ENCODE measurements at places on chromosomes 2 and 18. TPM values are rescaled to one million over a fixed set of nuclear protein-coding genes. Genes with fewer than 3 reads are reported as not detected.

DNA sequence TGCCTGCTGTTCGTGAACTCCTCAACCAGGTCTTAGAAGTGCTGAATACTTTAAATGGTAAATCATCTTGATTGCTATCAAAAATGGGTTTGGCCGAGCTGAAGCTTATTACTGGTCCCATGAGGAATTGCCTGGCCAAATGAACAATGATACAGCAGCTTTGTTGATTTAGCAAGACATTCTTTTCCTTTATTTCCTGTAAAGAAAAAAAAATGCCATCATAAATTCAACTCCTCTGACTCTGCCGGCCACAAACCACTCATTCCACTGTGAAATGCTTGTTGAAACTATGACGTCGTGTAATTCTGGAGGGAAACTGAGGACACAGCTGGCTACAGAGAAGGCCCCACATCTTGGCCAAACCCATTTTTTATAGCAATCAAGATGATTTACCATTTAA, 74.2 kb upstream of the ID2 start:
- H3K4me1 ChIP-seq: no peaks in the 10 kb centered on the region
- H3K36me3 ChIP-seq: no peaks in the 10 kb centered on the region
- H3K27me3 ChIP-seq: no peaks in the 10 kb centered on the region
- H3K4me3 ChIP-seq: no peak overlapping the region

DNA sequence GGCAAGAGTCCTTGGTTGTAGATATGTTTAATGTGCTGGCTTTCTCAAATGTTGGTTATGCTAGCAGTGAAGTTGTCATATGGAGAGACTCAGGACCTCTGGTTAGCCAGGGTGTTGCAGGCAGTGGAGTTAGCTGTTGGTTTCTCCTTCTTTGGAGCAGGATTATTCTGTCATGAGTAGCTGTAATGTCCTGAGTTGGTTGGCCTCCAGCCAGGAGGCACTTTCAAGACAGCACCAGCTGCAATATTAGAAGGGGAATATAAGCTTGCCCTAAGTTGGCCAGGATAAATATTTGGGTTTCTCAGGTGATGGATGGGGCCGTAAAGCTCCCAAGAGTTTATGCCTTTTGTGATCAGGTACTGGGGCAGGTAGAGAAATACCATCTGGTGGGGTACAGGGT, 65.5 kb downstream of the MSTN start:
- H3K4me3 ChIP-seq: no peak overlapping the region
- no peak for DNase-seq
- no peak overlapping the region for H3K27ac ChIP-seq
- no peaks in the 10 kb centered on the region for H3K36me3 ChIP-seq

DNA sequence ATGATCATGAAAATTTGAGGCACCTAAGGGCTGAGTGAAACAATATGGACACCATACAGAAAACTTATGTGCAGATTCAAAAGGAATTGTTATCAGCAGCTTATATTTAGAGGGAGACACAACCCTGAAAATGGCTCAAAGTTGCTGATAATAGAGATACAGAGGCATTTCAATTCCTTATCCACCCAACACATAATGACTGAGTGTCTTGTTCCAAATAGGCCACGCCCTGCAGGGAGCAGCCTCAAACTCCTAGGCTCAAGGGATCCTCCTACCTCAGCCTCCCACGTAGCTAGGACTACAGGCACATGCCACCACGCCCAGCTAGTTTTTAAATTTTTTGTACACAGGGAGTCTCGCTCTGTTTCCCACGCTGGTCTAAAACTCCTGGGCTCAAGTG, 79.0 kb downstream of the LBH start:
- no peak overlapping the region for H3K27ac ChIP-seq
- H3K36me3 ChIP-seq: no peaks in the 10 kb centered on the region
- DNase-seq: no peak
- H3K27me3 ChIP-seq: no peaks in the 10 kb centered on the region
- no peak overlapping the region for H3K4me3 ChIP-seq

- DNase-seq: no peak
- no peaks in the 10 kb centered on the region for H3K27me3 ChIP-seq
- no peaks in the 10 kb centered on the region for H3K36me3 ChIP-seq
- no peak overlapping the region for H3K4me3 ChIP-seq
Observed at GRCh38 chr18:8611916-8612576, 2.8 kb downstream of the RAB12 start.

- DNase-seq: peak; percentile 22
- no peaks in the 10 kb centered on the region for H3K27me3 ChIP-seq
- H3K4me3 ChIP-seq: no peak overlapping the region
- H3K4me1 ChIP-seq: no peaks in the 10 kb centered on the region
- H3K36me3 ChIP-seq: no peaks in the 10 kb centered on the region
Observed at GRCh38 chr2:173998386-173998785, 33.2 kb upstream of the SP3 start.

GRCh38 chr18:25284861-25285550, 67.0 kb downstream of the ZNF521 start:
- H3K27ac ChIP-seq: no peak overlapping the region
- no peak overlapping the region for H3K4me3 ChIP-seq
- DNase-seq: no peak
- H3K4me1 ChIP-seq: no peaks in the 10 kb centered on the region
- no peaks in the 10 kb centered on the region for H3K36me3 ChIP-seq
- H3K27me3 ChIP-seq: no peaks in the 10 kb centered on the region

- no peak for DNase-seq
- H3K36me3 ChIP-seq: no peaks in the 10 kb centered on the region
Observed at GRCh38 chr2:235262750-235263149, 231.1 kb upstream of the AGAP1 start.

GRCh38 chr18:39840406-39840805, 2114.6 kb upstream of the PIK3C3 start:
- H3K4me3 ChIP-seq: no peak overlapping the region
- no peak overlapping the region for H3K27ac ChIP-seq
- H3K36me3 ChIP-seq: no peaks in the 10 kb centered on the region
- DNase-seq: no peak
- H3K4me1 ChIP-seq: no peaks in the 10 kb centered on the region
- H3K27me3 ChIP-seq: no peaks in the 10 kb centered on the region

DNA sequence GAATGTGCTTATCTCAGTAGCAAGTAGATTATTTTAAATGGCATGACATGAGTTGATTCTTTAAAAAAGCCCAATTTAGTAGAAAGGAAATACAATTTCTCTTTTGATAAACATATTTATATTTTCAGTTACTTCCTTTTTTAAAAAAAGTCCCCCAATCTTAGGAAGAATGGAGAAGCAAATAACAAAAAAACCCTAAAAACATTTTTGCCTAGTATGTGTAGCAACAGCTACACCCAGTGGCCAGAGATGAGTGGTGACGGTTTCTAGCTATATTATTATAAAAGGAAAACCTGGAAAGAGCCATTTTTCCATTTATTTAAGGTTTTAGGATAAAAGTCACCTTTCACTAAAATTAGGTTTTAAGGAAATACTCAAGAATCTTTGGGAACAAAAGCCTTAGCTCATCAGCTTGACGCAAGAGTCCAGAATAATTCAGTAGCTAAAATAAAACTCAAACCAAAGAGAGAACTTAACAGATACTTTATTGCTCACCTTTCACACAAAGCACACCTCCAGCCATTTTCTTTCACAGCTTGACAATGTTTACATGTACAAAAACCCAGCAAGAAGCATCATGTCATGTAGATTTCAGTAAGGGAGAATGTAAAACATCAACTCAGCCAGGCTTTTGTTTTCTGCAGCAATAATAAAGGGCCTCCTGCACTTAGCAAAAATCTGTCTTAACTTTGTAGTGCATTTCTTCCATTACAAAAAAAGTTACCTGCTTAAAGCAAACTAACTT, 15.7 kb downstream of the FAM98A start:
- H3K27ac ChIP-seq: no peak overlapping the region
- DNase-seq: peak; percentile 35
- no peaks in the 10 kb centered on the region for H3K4me1 ChIP-seq
- no peaks in the 10 kb centered on the region for H3K36me3 ChIP-seq
- H3K27me3 ChIP-seq: no peaks in the 10 kb centered on the region

DNA sequence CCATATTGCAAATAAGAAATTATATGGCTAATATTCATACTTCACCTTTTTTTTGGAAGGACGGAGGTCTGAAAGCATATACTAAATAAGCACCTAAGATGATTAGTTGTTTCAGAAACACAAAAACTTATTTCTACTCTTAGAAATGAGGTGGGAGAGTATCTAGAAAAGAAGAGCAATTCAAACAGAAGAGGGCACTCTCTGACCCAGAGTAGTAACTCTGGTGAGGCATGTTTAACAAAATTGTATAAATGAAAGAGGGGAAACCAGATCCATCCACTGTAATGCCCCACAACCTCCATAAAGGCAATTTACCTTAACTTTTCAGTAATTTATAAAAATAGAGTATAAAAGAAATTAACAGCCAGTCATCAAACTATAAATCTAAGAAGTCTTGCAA, 669.6 kb upstream of the VRK2 start:
- H3K4me3 ChIP-seq: no peak overlapping the region
- no peaks in the 10 kb centered on the region for H3K36me3 ChIP-seq
- H3K4me1 ChIP-seq: no peaks in the 10 kb centered on the region
- no peaks in the 10 kb centered on the region for H3K27me3 ChIP-seq

- peak overlapping the region; percentile 87 for H3K27ac ChIP-seq
- H3K4me3 ChIP-seq: no peak overlapping the region
- no peaks in the 10 kb centered on the region for H3K4me1 ChIP-seq
- DNase-seq: peak; percentile 31
Observed at GRCh38 chr2:12318427-12319057, 398.2 kb upstream of the TRIB2 start.

- no peak overlapping the region for H3K27ac ChIP-seq
Observed at GRCh38 chr2:100214265-100214971, 72.0 kb upstream of the AFF3 start.

GRCh38 chr2:141720476-141720875, 410.3 kb downstream of the LRP1B start:
- H3K4me3 ChIP-seq: no peak overlapping the region

DNA sequence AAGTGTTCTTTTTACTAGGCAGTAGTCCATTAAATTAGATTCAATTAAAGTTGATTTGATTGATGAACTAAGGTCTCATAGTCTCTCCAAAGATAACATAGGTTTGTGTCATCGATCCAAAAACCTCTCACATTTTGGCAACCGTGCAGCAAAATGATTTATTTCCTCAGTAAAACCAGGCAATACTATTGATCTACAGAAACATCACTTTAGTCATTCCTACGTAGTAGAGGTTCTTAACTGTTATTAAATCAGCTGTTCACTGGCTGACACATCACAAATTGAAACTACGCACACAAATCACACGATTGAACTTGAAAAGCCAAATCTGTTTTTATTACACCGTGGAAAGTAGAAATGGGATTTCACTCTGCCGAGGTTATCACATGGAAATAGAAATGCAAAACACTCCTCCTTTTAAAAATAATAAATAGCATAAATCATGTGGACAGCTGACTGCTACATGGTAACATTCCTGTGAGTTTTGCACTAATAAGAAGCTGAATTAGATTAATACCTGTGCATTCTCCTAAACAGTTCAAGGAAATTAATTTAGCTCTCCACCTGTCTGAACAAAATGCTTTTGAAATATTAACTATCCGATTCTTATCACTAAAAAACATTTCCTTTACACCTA, 262.5 kb downstream of the CDH20 start:
- no peaks in the 10 kb centered on the region for H3K27me3 ChIP-seq
- H3K4me1 ChIP-seq: peaks cover 6% of the 10 kb centered on the region
- no peaks in the 10 kb centered on the region for H3K36me3 ChIP-seq
- H3K4me3 ChIP-seq: peak overlapping the region; percentile 37
- H3K27ac ChIP-seq: no peak overlapping the region

DNA sequence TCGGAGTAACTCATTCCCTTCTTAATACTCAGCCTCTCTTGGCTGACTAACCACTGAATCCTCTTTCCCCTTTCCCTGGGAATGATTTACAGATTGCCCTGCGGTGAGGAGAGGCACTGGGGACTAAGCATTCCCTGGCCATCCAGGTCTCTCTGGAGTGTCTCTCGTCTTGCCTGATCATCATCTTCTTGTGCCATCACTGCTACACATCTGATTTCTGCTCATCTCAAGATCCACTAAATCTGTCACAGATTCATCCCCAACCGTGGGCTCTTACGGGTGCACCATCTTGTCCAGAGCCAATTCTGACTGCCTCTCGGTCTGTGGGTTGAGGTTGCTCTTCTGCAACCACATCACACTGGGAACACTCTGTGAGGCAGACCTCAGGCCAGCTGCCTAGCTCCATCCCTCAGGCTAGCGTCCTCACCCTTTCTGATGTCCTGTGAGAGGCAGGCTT, 12.0 kb downstream of the SFTPB start:
- no peak for DNase-seq
- no peaks in the 10 kb centered on the region for H3K4me1 ChIP-seq
- H3K36me3 ChIP-seq: peaks cover 14% of the 10 kb centered on the region
- H3K27me3 ChIP-seq: no peaks in the 10 kb centered on the region
- no peak overlapping the region for H3K27ac ChIP-seq

DNA sequence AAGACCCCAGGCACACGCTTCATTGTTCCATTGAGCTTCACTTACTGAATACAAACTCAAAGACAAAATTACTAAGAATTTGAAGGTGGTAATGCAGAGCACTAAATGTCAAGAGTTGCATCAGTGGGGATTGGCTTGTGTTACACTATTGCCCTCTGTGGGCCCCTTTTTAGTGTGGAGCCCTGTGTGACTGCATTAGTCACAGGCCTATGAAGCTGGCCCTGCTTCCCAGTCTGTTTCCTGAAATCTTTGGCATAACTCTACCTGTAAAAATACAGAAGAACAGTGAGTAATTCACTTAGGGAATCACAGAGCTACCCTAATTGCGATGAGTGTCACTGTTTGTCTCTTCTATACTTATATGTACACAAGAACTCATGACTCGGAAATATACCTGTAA, 40.0 kb upstream of the STPG4 start:
- DNase-seq: no peak
- no peaks in the 10 kb centered on the region for H3K27me3 ChIP-seq
- no peak overlapping the region for H3K4me3 ChIP-seq
- no peaks in the 10 kb centered on the region for H3K4me1 ChIP-seq

DNA sequence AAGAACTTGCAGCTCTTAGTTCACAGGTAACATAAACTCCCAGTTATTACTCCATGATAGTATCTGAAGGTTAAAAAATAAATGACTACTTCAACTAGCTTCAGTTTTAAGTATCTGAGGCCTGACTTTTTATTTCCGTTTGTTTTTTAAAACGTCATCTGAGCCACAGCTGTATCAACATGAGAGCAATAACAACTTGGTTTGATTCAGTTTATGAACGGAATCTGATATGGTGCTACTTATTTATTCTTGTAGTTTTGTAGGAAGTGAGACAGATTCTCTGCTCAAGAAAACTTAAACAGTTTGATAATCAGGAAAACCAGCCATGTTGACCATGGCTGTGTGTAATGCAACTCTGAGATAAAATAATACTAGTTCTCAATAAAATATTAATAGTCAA, 34.9 kb downstream of the NAB1 start:
- H3K36me3 ChIP-seq: no peaks in the 10 kb centered on the region
- no peaks in the 10 kb centered on the region for H3K4me1 ChIP-seq
- H3K4me3 ChIP-seq: no peak overlapping the region
- DNase-seq: no peak
- H3K27me3 ChIP-seq: no peaks in the 10 kb centered on the region

The LIMS3 gene
- 5.4 TPM for polyA plus RNA-seq

The ACKR3 gene
- polyA plus RNA-seq: 3.3 TPM

The RAPGEF4 gene
- polyA plus RNA-seq: 81.5 TPM
